ENCODE measurements at places on chromosomes 5 and 9.
A peak's percentile ranks its signal among the peaks of the same experiment; 100 is the strongest.

DNA sequence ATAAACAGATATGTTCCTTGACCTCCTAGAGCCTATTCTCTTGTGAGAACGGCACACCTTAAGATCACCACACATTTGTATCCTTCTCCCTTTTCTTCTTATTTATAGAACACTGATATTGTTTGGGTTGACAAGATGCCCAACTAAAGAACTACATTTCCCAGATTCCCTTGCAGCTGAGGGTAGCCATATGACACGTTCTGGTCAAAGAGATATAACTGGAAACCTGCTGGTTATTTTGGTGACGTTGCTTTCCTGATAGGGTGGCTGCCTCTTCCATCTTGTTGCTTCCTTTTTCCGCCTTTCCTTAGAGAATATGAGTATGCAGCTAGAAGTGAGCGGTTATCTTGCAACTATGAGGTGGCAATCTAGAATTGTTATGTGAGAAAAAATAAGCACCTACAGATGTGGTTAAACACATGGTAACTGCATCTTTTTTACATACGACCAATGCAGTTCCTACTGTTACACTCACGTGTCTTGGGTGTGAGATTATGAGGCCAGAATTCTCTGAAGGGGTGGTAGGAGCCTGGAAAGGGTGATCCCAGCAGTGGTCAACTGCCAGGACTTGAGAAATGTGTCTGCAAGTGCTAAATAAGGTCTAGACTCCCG lies 72.9 kb downstream of the SEC61B start:
- H3K27me3 ChIP-seq = no peaks in the 10 kb centered on the region
- no peaks in the 10 kb centered on the region for H3K4me1 ChIP-seq
- H3K27ac ChIP-seq = no peak overlapping the region
- DNase-seq = no peak

GRCh38 chr9:134626069-134626423 lies 15.6 kb upstream of the COL5A1 start:
- DNase-seq = no peak
- no peaks in the 10 kb centered on the region for H3K27me3 ChIP-seq
- H3K4me3 ChIP-seq = no peak overlapping the region
- H3K27ac ChIP-seq = peak overlapping the region; percentile 89

GRCh38 chr9:121921444-121921843 lies 171.7 kb downstream of the TTLL11 start:
- H3K4me1 ChIP-seq = peaks cover 5% of the 10 kb centered on the region
- DNase-seq = no peak
- no peak overlapping the region for H3K4me3 ChIP-seq
- H3K27ac ChIP-seq = no peak overlapping the region
- H3K27me3 ChIP-seq = no peaks in the 10 kb centered on the region

DNA sequence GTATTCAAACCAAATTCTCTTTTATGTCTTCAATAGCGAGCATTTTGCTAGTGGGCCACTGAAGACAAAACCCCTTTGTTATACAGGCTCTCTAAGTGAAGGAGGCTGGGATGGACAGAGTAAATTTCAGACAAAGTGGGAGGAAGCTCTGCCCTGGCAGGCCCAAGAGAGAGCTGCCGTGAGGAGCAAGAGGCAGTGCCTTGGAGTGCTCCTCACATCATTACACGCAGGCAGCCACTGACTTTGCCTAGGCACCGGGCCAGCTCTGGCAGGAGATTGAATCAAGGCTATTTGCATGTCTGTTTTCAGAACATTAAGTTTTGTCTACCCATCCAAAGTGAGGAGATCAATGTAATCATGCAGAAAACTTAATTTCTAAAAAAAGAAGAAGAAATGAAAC lies 167.7 kb downstream of the CCDC192 start:
- no peak overlapping the region for H3K27ac ChIP-seq
- no peak for DNase-seq
- no peaks in the 10 kb centered on the region for H3K36me3 ChIP-seq
- H3K4me3 ChIP-seq = no peak overlapping the region
- H3K4me1 ChIP-seq = peaks cover 10% of the 10 kb centered on the region

DNA sequence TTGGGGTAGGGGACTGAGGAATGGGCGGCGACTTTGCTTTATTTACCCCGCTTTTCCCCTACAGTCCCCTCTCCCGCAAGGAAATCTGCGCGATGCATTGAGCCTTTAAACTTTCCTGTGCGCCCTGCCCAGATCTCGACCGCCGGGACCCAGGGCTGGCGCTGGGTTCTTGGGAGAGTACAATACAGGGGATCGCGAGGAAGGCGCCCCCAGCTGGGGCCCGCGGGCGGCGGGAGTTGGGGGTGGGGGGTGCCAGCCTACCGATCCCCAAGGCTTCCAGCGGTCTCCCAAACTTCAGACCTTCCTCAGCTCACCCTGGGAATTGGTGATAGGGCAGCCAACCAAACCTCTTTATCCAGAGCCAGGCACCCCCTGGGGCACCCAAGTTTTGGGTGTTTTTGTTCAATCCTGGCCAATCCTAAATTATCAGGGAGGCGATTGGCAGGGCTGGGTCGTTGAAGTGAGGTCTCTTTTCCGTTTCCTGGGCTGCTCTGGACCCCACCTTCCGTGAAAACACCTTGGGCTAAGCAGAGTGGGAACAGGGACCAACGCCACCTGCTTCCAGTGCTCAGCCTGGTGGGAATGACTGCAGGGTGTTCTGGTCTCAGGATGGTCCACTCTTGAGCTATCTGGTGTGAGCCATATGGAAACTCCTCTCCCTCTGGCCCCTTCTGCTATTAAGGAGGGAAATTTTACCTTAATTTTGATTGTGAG lies 51.4 kb upstream of the DAB2IP start:
- H3K4me3 ChIP-seq = peak overlapping the region; percentile 38
- no peaks in the 10 kb centered on the region for H3K4me1 ChIP-seq
- H3K27ac ChIP-seq = no peak overlapping the region
- peaks cover 8% of the 10 kb centered on the region for H3K27me3 ChIP-seq
- H3K36me3 ChIP-seq = no peaks in the 10 kb centered on the region

- H3K27me3 ChIP-seq = no peaks in the 10 kb centered on the region
- no peaks in the 10 kb centered on the region for H3K36me3 ChIP-seq
- no peak overlapping the region for H3K27ac ChIP-seq
- no peak for DNase-seq
- no peak overlapping the region for H3K4me3 ChIP-seq
These were observed 320.4 kb downstream of the DRD1 start for GRCh38 chr5:175123542-175123941.

GRCh38 chr9:111659691-111660090 lies 1.7 kb upstream of the GNG10 start:
- peaks cover 9% of the 10 kb centered on the region for H3K4me1 ChIP-seq
- no peak for DNase-seq
- H3K27me3 ChIP-seq = no peaks in the 10 kb centered on the region
- no peak overlapping the region for H3K4me3 ChIP-seq

DNA sequence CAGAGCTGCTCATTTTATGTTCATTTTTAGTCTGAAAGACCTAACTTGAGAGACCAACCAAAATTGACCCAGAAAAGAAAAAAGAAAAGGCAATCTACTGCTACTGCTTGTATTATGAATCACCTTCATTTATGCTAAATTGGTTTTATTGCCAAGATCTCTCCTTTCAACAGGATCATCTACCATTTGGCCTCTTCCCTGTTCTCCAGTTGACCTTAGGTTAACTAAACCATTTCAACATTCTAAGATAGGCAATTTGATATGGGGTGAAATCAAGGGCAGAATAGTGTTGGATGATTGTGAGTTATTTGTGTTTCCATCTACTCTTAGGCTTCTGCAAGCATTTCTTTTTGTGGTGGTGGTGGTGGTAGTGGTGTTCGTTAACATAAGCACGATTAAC lies 48.3 kb upstream of the POU4F3 start:
- peaks cover 25% of the 10 kb centered on the region for H3K36me3 ChIP-seq
- H3K4me1 ChIP-seq = peaks cover 9% of the 10 kb centered on the region
- DNase-seq = no peak
